MM.1S (cell line): ENCODE measurements at places on chromosomes 13 and 19.

DNA sequence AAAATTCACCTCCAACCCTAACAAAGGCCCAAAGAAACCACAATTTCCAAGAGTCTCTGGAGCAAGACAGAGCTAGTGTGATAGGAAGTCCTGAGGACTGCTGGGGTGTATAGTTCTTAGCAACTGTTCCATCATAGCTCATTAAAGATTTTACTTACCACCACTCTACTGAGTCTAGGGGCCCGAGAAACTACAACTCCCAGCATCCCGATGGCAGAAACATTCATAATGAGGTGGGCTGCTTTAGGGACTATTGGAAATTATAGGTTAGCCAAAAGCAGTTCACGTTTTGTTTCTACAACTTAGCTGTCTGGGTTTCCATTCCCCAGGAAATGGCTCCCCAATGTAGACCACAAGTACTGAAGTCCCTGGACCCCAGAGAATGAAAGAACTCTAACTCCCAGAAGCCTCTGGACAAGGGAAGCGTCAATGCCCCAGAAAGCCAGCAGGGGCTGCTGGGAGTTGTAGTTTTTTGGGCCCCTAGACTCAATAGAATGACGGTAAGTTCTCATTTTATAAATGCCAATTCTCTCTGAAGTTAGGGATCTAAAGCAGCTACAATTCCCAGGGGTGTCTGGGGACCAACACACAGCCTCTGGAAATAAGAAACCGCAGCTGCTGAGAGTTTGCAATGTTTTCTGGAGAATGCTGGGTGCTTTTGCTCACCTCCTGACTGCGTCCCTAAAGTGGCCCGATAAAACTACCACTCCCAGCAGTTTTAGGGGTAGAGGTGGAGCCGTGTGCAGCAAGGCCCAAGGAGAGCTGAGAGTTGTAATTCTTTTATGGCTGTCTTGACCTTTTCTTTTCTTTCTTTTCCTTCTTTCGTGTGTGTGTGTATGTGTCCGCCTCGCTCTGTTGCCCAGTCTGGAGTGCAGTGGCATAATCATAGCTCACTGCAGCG, 11.1 kb downstream of the FTL start:
- DNase-seq, result no peak

DNA sequence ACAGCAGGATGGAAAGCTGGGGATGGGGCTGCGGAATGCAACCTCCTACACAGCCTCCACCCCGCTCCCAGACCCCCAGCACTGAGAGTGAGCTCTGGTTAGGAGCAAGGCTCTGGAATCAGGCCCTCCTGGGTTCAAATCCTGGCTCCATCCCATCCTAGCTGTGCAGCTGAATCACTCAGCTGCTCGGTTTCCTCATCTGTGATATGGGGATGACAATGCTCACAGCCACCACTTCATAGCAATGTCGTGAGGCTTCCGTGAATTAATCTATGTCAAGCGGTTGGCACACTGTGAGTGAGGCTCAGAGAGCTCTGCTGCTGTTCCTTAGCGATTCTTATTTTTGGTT, 538 bp downstream of the ACP7 start:
- DNase-seq, result no peak

DNA sequence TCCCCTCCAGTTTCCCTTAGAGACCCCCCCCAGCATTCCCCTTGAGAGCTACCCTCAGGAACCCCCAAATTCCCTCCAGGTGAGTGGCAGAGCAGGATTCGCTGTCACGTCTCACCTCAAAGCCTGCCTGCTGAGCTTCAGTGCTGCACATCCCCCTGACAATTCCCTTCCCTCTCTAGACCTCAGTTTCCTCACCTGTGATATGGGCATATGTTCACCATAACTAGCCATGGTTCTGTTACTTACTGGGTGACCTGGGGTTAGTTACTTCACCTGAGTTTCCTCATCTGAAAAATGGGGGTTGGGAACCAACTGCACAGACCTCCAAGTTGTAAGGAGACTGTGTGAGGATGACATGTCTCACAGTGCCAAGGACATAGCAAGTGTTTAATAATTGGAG, 75.5 kb downstream of the RYR1 start:
- DNase-seq, result no peak

DNA sequence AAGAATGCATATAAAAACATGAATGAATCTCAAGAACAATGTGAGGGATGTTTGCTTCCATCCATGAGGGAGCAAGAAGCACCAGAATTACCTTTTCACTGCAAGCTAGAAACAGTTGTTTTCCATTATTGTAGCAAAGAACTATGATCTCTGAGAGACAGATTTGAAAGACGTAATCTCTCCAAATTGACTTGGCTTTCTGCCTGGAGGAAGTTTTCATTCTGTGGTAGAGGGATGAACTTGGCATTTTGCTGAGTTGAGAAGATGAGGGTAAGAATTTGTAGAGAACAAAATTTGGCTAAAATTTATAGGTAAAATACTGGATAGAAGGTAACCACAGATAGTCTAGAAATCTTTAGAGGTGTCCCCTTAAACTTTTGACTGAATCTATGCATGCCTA, 496.8 kb downstream of the TDRD3 start:
- no peak for DNase-seq

- DNase-seq, result no peak
Observed at GRCh38 chr19:480016-480855, 16.1 kb upstream of the MADCAM1 start.

DNA sequence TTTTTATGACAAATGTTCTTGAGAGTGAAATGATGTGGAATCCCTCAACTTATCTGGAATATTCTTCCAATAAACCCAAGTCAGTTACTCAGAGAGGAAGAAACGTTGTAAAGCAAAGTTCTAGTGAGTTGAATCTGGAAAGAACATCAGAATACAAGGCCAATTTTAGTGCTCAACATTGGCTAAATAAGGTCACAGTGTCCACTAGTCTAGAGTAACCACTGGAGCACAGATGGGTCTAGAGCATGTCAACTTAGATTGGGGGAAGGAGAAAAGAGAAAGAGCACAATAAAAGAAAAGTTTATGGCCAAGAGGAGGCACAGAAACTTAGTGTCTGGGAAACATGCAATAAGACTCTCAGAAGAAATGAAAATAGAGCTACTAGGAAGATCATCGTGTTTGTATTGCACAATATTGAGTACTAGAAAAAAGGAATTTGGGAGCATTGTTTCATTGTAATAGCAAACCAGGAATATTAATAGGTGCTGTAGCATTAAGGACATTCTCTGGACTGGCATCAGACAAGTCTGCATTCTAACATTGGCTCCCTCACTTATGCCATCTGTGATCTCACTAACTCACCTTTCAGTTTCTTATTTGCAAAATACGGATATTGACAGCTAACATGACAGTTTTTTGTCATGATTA, 1318.5 kb downstream of the PCDH9 start:
- DNase-seq, result no peak

- no peak for DNase-seq
Observed at GRCh38 chr13:24134231-24134630, 26.3 kb upstream of the SPATA13 start.
